ENCODE measurements at places on chromosomes 5 and 9.

DNA sequence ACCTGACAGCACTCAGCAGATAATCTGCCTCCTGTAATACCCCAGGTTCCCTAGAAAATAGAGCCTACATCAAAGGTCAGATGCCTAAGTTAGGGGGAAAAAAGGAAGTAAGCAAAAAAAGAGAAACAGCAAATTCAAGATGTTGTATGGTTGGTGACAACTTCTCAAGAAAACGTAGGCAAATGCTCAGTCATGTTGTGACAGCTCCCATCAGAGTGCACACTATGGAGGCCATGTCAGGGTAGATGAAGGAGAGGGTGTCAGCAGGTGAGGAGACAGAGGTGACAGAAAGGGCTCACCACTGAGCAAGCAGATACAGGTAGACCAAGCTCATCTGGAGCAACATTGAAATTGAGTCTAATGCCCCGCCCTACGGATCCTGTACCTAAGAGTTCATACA lies 356.8 kb upstream of the BRINP1 start:
- no peak for DNase-seq

DNA sequence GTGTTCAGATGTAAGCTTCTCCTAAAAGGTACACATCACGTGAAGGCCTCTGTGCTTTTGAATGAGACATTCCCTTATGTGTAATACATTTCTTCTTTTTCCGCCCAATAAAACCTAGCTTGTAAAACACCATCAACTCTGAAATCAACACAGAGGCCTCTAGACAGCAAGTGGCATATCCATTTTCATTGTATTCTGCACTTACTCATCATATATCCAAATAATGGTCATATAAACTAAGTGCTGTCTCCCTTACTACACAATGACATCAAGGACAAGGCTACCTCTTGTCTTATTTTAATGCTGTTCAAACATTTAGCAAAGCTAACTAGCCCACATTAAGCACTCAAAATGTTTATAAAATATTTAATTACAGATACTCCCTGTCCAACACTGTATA lies 108.5 kb downstream of the ELAVL2 start:
- no peak for DNase-seq

DNA sequence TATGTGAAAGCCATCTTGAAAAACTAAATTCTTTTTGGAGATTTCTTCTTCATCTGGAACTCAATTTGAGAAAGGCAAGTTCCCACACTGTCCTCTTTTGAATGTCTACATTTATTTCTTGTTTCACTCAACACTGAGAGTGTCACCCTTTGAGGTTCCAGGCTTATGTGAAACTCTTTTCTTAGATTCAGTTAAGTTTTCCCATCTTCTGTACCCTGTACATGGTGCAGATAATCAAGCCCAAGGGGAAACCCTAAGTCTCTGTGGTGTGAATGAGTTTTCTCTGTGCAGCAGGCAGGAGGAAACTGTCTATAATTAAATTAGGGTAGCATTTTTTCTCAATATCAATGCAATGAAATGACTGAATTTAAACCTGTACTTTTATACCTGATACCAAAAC lies 72.3 kb upstream of the PRLR start:
- no peak for DNase-seq

DNA sequence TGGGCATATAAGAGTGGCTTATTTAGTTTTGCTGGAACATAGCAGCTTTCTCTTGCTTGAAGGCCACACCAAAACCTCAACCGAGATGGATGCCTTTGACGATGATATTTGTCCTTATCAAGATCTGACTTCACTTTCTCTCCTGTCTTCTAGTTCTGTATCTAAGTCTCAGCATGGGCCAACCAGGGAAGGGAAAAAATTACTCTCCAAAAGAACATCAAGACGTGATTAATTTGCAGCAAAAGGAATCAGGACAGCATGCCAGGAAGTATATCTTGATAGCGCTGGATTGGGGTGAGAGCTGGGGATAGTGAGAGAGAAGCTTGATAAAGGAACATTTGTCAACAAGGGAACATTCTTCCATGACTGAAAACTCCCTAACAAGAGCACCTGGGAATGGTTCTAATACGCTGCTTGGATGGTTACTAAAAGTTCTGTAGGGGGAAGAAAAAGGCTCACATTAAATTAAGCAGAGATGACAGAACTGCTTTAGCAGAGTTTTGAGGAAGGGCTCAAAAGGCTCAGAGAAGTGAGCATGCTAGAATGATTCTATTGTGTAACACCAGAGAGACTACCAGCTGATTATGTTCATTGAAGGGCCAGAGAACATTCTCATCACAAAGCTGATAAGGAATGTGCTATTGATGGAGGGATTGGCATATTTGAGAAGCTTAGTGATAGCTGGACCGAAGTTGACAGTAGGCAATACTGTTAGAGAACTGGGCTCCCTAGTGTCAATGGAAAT lies 21.6 kb upstream of the ANXA1 start:
- no peak for DNase-seq

DNA sequence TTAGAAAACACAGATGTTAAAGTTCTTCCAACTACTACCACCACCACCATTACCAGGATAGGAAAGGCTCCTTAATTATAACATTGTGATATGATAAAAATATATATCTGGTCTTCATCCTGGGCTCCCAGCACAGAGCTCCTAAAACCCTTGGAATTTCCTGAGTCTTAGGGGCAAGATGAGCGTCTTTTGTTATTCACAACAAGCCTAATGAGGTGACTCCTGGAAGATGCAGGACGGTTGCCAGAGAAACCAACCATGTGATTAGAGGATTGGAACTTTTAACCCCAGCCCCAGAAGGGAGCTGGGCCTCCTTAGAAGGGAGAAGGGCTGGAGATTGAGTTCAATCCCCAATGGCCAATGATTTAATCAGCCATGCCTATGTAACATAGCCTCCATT lies 148.0 kb upstream of the ADRA1B start:
- peak; percentile 47 for DNase-seq

DNA sequence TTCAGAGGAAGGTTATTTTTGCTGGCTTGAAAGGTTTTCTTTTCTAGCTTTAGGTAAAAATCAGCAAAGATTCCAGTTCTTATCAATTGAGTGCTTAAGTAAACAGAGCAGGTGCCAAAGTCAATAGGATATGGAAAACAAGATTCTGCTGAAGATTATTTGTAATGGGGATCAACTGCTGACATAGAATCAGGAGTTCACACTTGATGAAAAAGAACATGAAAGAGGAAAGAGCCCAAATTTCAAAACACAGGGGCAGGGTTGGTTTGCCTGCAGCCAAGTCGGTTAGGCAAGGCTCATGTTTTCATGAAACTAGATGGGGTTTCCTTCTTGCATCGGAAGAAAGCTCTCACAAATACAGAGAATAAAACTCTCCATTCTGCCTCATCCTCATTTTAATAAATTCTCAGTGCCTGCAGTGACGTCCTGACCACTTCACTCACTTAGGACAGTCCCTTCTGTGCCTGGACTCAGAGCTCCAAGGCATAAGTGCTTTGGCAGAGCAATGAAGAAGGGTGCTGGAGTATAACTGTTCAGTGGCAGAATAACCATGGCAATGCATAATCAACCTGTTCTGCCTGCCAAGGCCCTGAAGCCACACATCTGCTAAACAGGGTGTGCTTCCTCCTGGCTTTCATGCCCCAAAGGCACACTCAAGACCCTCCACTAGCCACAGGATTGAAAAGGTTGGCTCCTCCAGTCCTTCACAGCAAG lies 179.6 kb downstream of the GNAQ start:
- DNase-seq = no peak

- DNase-seq = no peak
These were observed 1.3 kb downstream of the CCT5 start for GRCh38 chr5:10251405-10251804.

- no peak for DNase-seq
These were observed 2.0 kb downstream of the CCL19 start for GRCh38 chr9:34689116-34689470.

DNA sequence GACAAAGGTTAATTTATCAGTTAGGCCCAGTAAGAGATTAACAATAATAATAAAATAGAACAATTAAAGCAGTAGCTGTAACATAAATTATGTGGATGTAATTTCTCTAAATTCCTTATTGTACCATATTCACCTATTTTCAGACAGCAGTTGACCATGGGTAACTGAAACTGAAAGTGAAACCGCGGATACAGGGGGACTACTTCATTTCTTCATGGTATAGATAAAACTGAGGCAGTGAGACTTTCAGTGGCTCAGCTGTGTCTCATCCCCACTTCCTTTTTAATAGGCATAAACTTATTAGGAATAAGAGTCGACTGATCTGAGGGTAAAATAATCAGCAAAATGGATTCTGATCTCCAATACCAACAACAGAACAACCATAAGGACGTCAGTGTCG lies 174.0 kb upstream of the WWC1 start:
- no peak for DNase-seq

DNA sequence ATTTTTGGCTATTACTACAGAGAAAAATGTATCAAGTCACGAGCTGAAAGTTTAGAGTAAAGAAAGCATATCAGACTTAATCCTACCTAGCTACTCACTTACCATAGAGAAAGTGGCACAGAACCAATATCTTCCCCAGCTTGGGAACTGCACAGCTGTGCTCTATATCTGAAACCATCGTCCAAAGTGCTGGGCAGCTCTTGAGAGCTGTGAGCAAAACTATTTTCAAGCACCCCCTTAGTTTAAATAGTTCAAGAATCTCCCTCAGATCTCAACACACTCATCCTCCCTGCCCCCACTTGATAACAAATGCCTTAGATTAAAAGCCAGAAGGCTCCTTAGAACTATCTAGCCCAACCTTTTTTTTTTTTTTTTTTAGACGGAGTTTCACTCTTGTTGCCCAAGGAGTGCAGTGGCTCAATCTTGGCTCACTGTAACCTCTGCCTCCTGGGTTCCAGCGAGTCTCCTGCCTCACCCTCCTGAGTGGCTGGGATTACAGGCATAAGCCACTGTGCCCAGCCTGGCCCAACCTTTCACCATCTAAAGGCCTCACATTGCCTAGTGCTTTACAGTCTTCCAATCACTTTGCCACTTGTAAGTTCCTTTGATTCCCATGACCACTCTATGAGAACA lies 94.2 kb upstream of the APC start:
- DNase-seq = no peak

DNA sequence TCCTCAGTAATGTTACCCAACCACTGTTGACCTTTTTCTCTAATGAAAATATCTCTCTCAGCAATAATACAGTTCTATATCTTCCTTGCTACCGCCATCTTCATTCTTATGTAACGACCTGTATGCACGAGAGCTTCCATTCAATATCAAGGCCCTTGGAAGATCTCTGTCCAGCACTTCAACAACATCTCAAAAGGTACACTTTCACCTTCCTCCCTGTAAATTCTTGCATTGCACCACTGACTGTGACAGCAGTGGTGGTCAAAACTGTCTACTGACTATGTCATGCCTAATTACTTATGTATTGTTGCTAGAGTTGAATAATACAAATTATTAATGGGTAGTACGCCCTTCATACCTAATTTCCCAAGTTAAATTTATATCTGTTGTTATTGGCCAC lies 53.3 kb downstream of the ANXA1 start:
- no peak for DNase-seq

DNA sequence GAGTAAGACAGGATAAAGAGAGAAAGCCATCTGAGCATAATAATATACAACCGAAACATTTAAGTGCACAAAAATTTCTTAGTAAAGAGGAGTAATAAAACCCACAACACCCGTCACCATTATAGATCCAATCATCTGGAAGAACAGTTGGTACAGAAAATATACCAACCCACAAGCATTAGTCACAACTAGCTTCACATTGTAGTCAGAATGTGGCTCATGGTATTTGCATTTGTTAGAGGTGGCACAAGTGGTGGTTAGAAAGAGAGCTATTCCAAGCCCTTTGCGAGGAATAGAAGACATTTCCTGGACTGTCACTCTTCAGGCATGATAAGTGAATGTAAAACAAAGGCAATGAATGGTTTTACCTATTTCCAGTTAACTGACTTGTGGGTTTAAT lies 677.5 kb upstream of the ST8SIA4 start:
- DNase-seq = no peak

GRCh38 chr5:178347956-178348355 lies 115.4 kb upstream of the PHYKPL start:
- no peak for DNase-seq

- DNase-seq = peak; percentile 97
These were observed 8.9 kb upstream of the AKNA start for GRCh38 chr9:114396558-114397218.

- DNase-seq = no peak
These were observed 22.9 kb upstream of the ADAM19 start for GRCh38 chr5:157598350-157598936.

DNA sequence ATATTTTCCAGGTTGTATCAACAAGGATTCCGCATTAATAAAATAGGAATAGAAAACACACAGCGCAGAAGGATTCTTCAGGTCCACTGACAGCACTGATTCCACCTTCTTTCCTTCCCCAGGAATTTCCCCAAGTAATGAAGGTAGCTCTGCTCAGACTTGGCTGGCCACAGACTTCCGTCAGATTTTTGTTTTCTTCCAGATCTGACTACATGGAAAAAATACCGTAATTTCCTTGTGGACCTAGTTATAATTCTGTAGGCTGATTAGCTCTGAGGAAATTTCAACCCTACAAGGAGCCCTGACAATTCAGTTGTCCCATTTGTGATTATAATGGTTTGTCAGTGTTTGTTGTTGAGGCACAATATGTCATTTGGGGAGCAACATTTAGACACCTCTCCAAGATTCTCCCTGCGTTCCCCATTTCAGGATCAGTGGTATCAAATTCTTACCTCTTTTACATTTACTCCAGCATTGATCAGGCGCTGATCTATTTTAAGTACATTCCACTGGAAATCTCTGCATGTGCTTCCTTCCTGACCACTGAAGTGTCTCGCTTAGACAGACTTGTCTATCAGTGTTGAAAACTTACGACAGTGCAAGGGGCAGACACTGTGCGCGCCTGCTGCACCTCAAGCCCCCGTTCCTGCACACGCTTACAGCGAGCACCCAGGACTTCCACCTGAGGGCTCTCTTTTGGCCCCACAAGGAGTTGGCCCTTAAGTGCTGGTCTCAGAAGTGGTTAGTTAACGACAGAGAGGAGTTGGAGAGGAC lies 94.8 kb downstream of the LHFPL2 start:
- no peak for DNase-seq

DNA sequence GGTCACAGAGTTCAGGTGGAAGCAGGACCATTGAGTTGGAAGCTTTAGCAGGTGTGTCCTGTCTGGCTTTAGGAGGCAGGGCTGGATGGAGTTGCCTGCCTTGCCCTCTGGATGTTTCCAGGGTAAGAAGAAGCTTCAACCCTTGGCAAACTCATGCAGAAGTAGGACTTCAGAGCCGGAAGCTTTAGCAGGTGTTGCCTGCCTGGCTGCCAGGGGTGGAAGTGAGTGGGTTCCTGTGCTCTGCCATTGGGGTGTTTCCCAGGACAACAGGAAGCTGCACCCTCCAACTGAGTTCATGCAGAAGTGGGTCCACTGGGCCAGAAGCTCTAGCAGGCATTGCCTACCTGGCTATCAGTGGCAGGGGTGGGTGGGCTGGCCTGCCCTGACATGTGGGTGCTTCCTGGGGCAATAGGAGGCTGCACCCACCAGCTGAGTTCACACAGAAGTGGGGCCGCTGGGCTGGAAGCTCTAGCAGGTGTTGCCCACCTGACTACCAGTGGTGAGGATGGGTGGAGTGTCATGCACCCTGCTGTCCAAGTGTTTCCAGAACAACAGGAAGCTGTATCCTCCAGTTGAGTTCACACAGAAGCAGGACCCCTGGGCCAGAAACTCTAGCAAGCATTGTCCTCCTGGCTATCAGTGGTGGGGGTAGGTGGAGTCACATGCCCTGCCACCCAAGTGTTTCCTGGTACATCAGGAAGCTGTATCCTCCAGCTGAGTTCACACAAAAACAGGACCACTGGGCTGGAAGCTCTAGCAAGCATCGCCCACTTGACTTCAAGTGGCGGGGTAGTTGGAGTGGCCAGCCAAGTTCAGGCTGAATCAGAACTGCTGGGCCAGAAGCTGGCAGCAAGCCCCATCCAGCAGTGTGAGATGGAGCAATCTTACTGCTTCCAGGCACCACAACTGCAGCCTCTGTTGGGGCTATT lies 24.6 kb downstream of the LOX start:
- DNase-seq = peak; percentile 60

Data from AG10803 (cell line).